ENCODE measurements at places on chromosomes 12 and 14.

DNA sequence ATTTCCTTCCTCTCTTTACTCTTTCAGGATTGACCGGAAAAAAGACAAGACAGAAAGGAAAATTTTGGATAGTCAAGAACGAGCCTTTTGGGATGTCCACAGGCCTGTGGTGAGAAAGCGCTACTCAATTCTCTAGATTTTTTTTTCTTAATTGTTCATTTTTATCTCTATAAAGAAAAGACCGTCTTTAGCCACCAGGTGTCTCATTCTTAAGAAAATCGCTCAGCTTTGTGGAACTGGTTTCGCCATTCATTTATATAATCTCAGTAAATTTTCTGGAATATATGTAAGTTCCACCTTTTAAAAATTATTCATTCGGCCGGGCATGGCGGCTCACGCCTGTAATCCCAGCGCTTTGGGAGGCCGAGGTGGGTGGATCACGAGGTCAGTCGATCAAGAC, 421.1 kb downstream of the DPF3 start:
- no peak for DNase-seq

- no peak for DNase-seq
These were observed 64.5 kb upstream of the SSTR1 start for GRCh38 chr14:38143170-38143569.

DNA sequence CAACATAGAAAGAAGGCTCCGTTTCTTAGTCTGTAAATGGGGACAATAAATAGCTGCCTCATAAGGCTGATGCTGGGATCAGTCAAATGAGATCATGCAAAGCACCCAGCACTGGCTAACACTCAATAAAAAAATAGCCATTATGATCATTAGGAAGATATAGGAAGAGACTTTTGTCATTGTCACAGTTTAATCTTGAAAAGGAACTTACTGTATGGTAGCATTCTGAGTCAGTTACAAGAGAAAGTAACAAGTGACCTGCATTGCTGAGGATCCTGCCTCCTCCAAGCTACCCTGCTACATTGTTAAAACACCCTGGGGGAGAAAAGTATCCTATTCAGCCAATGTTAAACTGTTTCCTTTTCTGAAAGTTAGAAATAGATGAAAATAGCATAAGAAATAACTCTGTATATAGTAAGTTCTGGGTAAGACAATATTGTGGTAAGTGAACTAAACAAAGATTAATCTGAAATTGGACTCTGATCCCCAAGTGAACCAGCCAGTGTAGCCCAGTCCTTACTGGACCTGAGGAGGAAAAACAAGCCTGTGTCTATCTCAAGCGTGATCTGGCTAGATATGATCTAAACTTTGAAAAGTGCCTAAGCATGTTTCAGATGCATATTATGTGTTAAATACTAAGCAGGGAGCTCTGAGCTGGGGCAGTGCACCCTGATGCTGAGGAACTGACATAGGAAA, 3.6 kb upstream of the NUDT4 start:
- no peak for DNase-seq

DNA sequence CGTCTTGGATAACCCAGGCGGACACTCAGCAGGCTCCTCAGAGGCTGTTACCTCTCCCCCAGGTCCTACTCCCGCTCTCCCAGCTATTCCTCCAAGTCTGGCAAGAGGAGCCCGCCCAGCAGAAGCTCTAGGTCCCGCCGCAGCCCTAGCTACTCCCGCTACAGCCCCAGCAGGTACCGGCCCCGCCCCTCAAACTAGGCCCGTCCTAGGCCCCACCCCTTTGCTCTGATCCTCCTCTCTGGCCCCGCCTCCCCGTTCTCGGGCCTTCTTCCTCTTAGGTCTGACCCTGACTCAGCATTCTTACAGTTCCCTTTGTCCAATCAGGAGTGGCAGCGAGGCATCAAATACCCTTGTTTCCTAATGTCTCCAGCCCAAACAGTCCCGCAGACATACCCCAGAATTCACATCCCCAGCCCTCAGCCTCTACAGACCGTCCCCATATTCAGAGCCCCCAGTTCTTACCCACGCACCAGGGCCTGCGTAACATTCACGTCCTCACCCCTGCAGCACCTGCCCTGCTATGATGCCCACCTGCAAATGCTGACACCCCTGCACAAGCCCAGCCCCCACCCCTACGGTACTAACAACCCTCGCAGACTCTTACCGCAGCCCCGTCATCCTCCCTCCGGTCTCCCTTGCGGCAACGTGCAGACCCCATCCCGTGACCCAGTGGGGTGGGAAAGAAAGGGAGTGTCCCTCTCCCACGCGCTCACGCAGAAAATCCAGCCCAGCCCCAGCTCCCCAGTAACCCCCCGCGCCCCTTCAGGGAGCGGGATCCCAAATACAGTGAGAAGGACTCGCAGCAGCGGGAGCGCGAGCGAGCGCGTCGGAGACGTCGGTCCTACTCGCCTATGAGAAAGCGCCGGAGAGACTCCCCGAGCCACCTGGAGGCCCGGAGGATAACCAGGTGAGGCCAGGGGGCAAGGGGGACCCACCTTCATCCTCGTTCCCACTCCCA, 25.0 kb upstream of the HSPB8 start:
- no peak for DNase-seq

GRCh38 chr12:100391856-100392255, 35.0 kb downstream of the SLC17A8 start:
- no peak for DNase-seq
